CD4-positive, alpha-beta memory T cell (primary cell): ENCODE measurements at places on chromosomes 2 and 18.

- no peak for DNase-seq
Measured at GRCh38 chr2:64797881-64798575, 144.3 kb upstream of the SERTAD2 start.

DNA sequence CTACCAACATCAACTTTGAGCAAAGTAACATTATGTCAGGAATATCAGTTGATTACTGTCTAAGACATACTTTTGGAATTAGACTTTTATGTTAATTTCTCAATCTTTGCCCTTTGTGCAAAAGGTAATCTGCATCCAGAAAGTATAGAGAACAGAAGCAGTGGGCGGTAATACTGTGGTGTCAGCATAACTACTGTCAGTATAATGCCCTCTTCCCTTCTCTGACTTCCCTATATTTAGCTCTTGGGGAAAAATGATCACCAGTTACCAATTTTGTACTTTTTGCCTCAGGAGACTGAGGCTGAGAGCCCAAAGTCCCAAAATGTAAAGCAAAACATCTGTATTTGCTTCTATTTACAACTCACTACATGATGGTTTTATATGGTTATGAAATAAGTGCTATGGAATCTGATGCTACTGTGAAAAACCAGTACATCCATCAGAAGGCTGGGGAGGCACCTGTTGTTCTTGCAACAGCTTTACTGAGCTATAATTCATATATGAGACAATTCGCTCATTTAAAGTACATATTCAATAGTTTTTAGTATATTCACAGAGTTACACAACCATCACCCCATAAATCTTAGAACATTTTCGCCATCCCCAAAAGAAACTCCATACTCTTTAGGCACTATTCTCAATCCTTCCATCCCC, 51.3 kb upstream of the CD302 start:
- no peak for DNase-seq

- no peak for DNase-seq
Measured at GRCh38 chr2:226273440-226273839, 526.2 kb downstream of the IRS1 start.

GRCh38 chr2:69581774-69582581, 61.6 kb downstream of the AAK1 start:
- no peak for DNase-seq

DNA sequence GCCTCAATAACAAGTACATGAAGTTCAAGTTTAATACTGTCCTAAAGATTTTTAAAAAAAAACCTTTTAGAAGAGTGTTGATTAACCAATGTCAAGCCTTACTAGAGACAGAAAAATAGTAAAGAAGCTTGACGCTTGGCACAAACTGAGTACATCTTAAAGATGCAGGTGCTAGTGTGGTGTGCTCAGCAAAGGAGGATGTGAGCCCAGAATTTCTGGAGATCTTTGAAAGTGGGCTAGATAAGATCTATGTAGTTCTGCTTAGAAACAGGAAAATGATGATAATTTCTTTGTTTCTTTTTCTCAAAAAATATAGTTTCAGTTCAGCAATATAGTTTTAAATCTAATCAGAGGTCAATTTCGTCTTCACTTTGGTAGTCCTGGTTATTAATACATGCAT, 118.3 kb upstream of the KLHL14 start:
- DNase-seq: no peak

GRCh38 chr2:170206805-170207407, 29.0 kb downstream of the MYO3B start:
- no peak for DNase-seq

DNA sequence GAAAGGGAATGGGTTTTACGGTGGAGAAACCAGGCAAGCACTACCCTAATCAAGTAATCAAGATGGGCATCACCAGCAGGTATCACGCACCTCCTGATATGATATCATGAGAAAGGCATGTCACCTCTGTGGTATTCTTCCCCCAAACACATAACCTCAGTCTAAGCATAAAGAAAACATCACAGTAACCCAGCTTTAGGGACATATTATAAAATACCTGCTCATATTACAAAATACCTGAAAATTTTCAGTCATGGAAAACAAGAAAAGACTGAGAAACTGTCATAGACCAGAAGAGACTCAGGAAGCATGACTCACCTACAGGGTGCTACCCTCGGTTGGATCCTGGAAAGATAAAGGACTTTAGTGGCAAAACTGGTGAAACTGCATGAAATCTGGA, 30.5 kb downstream of the GCKR start:
- DNase-seq: no peak

DNA sequence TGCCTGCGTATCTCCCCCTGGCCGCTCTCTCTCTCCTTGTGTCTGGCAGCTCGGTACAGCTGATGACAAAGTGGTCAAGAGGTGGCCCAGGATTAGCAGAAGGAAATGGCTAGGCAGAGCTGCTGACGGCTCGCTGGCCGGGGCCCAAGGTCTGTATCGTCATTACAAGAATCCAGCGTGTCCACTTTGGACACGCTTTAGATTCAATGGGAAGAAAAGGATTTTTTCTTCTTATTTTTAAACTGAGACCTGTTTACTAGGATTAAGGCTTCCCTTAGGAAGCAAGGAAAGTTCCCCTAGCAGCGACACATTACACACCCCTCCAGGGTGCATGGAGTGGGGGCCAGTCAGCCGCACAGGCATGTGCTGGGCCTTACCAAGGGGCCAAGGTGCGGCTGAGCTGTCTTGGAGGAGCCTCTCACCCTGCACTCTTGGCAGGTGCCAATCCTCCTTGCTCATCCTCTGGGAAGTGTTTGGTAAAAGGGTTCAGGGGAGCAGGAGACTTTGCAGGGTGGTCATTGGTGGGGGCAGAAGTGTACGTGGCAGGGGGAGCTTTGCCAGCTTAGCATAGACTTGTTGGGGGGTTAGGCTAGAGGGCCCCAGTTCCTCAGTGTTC, 76.8 kb downstream of the POLR1A start:
- DNase-seq: no peak

GRCh38 chr2:121902616-121903015, 147.2 kb downstream of the TSN start:
- no peak for DNase-seq

DNA sequence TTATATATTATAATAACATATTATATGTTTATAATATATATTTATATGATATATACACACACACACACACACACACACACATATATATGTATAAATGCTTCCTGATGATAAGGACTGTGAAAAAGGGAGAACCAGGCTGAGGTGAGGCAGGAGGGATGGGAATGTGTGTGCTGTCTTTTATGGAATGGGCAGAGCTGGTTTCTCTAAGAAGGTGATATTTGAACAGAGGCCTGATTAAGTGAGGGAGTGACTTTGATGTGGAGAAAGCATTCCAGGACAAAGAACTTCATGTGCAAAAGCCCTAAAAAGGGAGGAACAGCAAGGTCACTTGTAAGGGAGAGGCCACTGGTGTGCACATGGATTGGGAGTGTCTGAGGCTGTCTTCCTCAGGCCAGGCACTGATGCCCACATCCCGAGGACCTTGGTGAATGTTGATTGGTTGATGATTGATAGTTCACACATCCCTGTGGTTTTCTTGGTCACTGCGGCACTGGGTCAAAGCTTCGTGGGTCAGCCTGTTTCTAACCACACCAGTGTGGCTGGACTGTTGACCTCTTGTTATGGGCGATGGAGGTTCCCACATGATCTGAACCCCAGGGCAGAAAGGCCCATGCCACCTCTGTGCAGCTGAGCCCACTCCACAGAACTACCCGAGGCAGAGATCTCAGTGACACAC, 196.9 kb downstream of the MYCN start:
- DNase-seq: no peak

- DNase-seq: no peak
Measured at GRCh38 chr2:172372436-172372835, 55.0 kb upstream of the ITGA6 start.

DNA sequence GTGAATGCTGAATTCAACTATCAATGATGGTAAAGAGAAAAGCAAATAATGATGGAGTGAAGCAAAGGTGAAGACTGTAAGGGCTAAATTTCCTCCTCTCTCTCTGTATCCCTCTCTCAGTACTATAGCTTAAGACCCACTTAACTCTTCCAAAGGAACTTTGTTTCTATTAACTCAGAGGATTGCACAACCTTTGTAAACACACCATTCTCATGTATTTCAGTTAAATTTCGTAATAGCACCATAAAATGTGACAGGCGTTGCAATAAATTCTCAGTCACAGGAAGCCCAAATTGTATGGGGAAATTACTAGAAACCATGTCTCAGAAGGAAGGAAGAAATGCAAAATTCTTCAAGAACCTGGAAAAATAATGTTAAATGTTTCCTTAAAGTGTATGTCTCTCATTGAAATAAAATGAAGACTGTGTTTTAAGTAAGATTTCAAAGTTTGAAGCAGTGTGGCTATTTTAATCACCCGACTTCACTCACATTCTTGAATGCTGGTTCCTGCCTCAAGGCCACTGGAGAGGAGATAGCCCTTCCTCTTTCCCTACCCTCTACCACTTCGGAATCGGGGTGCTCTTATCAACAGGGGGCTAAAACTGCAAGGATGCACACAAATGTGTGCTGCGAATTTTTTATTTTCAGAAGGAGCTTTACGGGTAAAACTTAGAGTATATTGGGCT, 112.1 kb downstream of the FTCDNL1 start:
- DNase-seq: no peak

DNA sequence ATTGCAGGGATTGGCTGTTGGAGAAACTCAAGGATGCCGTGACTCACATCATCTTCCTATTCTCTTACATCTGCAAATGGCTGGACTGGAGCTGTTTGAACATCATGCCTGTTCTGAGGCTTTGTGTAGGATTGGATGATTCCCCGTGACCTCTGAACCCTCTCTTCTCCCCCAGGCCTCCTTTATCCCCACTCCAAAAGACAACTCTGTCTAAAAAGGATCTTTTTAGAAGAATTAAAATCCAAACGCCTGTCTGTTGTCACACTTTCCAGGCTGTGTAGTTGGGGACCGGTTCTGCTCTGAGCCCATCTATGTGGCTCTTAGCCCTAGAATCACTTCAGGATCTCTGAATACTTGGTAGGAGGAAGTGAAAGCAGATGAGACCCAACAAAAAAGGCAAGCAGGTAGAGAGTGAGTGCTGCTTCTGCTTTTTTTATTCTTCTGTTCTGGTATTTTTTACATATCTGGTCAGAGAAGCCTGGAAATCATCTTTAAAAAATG, 565 bp downstream of the SP140 start:
- DNase-seq: peak; percentile 40

- DNase-seq: no peak
Measured at GRCh38 chr2:44967056-44967455, 25.6 kb downstream of the SIX3 start.

- DNase-seq: no peak
Measured at GRCh38 chr2:162085090-162085891, 11.3 kb upstream of the DPP4 start.

GRCh38 chr2:78431241-78431640, 594.3 kb upstream of the REG3G start:
- no peak for DNase-seq

GRCh38 chr2:28158791-28159190, 233.9 kb upstream of the FOSL2 start:
- DNase-seq: no peak

DNA sequence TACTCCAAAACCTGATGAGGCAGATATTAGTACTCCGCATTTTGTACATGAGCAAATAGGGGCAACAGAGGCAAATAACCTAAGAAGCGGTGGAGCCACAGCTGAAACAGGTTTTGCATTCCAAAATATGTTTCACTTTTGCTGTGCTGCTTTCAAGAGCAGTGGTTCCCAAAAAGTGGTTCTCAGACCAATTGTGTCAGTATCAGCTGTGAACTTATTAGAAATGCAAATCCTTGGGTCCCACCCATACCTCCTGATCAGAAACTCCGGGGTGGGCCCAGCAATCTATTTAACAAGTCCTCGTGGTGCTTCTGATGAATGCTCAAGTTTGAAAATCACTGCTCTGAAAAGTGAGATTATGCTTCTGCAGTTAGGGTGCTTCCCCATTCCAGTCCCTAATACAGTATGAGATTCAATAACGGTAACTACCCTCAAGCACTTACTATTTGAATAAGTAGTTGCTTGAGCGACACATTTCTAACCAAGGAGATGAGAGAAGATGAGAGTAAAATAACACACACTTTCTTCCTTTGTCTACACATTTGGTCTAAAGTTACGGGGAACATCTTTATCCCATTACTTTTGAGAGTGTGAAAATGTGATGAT, 17.8 kb upstream of the TCF4 start:
- DNase-seq: no peak

GRCh38 chr2:237185553-237185925, 99.8 kb downstream of the COPS8 start:
- no peak for DNase-seq

- DNase-seq: no peak
Measured at GRCh38 chr18:32763293-32763692, 9.5 kb downstream of the KLHL14 start.

- no peak for DNase-seq
Measured at GRCh38 chr2:84807063-84807485, 73.8 kb downstream of the TRABD2A start.

DNA sequence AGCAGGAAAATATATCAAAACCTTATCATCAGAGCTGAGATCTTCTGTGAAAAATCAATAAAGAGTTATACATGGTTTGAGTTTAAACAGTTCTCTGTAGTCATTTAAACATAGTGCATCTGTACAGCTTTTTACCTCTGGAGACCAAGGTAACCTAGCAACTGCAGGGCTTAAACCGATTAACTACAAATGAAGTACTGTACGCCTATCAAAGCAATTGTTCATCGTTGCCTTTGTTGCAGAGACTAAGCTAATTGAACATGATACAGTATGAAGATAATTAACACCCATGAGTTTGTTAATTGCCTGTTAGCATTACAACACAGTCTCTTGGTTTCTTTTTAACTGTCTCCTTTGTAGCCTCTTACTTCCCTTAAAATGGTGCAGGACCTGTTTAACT, 147.9 kb downstream of the LNPK start:
- no peak for DNase-seq

GRCh38 chr2:150485114-150485870, 2.2 kb downstream of the RND3 start:
- DNase-seq: no peak

- DNase-seq: no peak
Measured at GRCh38 chr2:37523814-37524362, 147.6 kb downstream of the CDC42EP3 start.

GRCh38 chr2:236870370-236870769, 215.3 kb upstream of the COPS8 start:
- DNase-seq: no peak

- DNase-seq: no peak
Measured at GRCh38 chr2:98234776-98235175, 111.5 kb upstream of the CNGA3 start.

DNA sequence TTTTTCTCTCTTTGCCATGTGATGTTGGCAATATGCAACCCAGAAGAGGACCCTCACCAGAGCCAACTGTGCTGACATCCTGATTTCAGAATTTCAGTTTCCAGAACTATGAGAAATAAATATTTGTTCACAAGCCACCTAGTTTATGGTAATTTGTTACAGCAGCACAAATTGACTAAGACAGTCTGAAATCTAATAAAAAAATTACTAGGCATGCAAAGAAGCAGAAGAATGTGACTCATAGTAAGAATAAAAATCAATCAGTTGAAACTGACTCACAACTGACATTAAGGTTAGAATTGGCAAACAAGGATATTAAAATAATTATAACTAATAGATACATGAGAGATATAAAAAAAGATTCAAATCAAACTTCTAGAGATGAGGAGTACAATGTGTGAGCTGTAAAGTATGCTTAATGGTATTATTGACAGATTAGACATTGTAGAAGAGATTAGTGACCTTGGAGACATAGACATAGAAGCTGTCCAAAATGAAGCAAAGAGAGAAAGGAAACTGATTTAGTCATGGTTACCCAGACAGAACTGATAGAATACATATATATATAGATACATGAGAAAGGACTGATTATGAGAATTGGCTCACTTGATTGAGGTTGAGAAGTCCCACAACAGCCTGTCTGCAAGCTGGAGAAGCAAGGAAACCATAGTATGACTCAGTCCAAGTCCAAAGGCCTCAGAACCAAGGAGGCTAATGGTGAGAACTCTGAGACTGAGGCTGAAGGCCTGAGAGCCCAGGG, 27.8 kb upstream of the TTC39C start:
- DNase-seq: no peak
